ENCODE measurements at places on chromosomes 5 and 9. TPM values are rescaled to one million over a fixed set of nuclear protein-coding genes. Genes with fewer than 3 reads are reported as not detected.

DNA sequence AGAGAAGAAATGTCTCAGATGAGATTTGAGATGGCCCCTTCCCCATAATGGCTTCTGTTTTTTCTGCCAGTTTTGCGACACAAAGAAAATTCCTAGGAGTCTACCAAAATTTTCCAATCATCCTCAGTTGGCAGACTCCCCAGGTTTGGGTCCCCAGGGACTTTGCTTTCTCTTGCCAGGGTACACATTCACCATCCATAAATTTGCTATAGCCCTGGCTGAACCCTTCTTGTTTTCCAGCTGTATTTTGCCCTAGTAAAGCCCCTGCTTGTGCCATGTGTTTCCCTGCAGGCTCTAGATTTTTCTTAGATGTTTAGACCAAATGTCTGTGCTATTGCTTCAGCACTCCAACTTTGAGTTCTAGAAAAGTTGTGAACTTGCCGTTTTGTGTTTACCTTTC is 283.2 kb downstream of the ANXA1 start:
- DNase-seq: no peak

DNA sequence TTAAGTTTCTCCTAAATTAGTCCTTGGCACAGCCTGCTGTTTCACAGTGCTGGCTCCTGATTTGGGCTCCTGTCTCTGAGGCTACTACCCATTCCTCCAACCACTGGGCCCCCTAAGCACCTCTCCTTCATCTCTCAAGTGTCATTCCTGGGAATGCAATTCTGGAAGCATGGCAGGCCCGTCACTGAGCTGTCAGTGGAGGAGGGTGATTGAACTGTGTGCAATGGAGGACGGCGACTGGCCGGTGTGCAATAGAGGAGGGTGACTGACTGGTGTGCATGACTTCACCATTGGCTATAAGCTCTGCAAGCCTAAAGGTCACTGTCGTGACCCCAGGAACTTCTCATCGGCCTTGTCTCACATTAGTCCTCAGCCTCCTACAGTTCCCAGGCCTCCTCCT is 12.4 kb upstream of the IL17B start:
- no peak for DNase-seq

GRCh38 chr9:101324245-101324804 is 60.5 kb downstream of the BAAT start:
- DNase-seq: no peak

DNA sequence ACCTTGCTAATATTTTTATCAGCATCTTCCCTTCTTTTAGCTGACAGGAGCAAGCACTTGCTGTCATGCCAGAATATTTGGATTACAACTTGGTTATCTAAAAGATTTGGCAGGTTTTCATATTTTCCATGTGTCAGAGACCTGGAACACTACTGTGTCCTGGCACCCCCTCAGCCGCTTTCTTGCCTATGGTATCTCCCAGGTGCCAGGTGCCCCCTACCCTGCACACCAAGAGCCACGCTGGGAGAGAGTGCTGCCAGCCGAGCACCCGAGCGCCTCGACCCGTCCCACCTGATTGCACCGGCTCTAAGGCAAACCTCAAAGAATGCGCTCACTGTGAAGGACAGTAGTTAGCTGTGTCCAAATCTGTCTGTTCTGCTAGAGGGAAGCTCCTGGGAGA is 84.8 kb downstream of the GTF3C4 start:
- DNase-seq: no peak

DNA sequence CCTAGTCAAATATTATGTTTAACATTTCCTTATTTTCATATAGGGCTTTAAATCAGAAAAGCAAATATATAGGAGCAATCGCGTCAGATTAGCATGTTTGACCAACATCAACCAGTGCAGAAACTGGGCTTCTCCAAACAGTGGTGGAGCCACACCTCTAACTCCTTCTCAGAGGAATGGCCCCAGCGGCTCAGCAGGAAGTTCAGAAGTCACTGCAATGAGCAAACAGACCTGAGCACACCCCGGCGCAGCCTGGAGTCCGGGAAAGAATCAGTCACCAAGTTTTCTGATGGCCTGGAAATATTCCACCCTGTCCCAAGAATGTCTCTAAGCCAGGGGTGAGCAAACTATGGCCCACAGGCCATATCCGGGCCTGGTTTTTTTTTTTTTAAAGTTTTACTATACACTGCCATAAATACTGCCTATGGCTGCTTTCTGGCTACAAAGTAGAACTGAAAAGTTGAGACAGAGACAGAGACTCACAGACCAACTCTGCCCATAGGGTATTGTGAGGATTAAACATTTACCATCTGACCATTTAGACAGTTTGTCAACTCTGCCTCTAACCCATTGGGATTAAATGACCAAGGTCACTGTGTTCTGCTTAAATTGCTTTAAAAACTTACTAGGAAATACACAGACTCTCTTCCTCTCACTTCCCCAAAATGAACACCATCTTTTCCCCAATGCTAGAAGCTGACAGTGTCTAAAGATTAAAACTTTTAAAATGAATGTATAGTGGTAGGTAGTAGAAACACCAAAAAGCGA is 5.4 kb downstream of the GOLM1 start:
- DNase-seq: no peak

DNA sequence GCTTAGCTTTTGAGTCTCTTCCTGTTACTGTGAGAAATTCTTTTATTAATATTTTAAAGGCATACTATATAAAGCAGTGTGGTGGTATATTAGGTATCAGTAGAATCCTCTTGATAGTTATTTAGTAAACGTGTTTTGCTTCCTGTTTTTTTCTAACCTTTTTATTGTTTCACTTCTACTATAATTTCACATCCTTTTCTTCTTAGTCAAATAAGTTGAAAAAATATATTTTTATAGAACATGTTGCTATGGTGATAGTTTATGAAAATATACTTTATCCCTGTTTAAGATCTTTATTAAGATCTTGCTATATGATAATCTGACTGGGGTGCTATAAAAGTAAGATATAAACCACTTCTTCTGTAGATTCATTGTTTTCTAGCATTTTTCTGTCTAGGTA is 2.1 kb downstream of the POLK start:
- no peak for DNase-seq

GRCh38 chr5:118919016-118919415 is 69.3 kb downstream of the DTWD2 start:
- no peak for DNase-seq

DNA sequence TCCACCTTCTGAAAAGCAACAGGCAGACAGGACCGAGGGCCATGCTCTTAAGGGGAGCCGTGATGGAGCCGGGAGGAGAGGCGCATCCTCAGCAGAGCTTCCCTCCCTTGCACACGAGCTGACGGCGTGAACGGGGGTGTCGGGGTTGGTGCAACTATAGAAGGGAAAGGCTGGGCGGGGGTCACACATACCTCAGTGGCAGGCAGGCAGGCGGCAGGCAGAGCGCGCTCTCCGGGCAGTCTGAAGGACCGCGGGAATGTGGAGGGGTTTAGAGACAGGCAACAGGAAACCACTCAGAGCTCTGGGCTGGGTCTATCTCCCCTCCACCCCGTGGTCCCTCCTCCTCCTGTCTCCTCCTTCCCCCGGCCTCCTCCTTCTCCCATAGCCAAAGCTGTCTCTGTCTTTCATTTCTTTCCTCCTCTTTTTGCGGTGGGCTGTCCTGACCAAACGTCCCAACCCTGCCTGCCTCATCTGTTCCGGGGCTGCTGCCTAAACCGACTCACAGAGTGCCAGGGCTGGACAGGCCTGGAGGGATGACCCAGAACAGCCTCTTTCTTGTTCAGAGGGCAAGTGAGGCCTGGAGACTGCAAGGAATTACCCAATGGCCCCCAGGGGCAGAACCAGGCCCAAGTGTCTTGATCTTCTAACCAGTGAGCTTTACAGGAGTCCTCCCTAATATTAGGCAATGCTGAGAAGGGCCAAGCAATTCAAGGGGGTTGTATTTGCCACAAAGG is at the start of gene SPARC:
Gene SPARC, minus strand, starts transcription at position 242 of the 734 bp plus-strand sequence. CDS start 10,727 bp downstream, outside the sequence.
- DNase-seq: peak; percentile 88

- DNase-seq: no peak
Measured at GRCh38 chr5:56610093-56610698, 205.2 kb upstream of the MAP3K1 start.

- no peak for DNase-seq
Measured at GRCh38 chr5:10469253-10470050, 27.8 kb downstream of the ROPN1L start.

DNA sequence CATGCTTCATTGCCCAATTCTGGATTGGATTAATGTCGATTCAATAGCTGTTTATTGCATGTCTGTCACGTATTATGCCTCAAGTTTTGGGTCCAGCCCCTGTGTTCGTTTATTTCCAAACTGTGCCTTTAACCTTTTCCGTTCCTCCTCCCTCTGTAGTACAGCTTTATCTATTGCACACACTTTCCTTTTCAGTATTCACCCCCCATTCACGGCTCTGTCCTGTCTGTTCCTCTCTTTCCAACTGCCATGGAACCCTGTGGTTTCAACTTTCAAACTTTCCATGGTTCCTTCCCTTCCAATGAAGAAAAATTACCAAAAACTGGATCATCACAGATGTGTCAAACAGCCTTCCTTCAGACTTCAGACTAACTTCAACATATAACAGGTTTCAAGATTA is 17.1 kb downstream of the SMARCA2 start:
- no peak for DNase-seq

- DNase-seq: no peak
Measured at GRCh38 chr9:131309530-131310276, 20.2 kb downstream of the PLPP7 start.

DNA sequence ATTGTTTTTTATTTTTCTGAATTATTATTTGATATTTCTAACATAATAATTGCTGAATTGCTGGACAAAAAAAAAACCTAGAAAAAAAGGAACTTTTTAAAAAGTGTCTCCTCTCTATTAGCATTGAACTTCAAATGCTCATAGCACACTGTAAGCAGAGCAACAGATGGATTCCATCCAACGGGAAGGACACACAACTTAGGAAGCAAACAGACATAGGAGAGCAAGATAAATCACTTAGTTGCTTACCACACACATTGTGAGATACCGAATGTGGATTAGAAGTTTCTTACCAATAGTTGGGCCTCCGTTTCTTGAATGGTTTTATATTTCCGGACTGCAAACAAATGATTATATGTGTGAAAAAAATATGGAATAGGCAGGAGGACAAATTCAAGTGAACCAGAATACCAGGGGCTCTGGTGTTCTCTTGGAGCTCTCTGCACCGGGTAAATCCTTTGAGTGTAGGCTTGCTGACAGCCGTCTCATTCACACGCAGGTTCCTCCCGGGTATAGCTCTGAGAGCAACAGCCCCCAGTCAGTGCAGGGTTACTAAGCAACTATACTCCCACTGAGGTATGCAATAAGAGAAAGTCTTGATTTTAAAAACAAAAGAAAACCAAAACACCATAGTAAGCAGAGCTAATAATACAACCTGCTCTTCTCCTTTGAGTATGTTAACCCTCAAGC is 217.6 kb downstream of the TMEM167A start:
- DNase-seq: no peak

- no peak for DNase-seq
Measured at GRCh38 chr9:89606624-89607311, 2.0 kb downstream of the GADD45G start.

- no peak for DNase-seq
Measured at GRCh38 chr5:58458141-58458742, 1.6 kb downstream of the PLK2 start.

DNA sequence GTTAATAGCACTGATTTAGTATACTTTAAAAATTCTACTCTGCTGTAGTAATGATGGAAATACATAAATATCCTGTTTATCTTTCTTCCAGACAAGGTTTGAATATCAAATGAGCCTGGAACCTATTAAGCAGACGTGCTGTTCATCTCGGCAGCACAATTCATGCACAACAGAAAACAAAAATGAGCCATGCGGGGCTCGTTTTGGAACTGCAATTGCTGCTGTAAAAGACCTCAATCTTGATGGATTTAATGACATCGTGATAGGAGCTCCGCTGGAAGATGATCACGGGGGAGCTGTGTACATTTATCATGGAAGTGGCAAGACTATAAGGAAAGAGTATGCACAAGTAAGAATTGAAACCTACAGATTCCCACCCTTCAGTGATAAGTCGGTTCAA is 79.1 kb upstream of the ITGA2 start:
- no peak for DNase-seq

DNA sequence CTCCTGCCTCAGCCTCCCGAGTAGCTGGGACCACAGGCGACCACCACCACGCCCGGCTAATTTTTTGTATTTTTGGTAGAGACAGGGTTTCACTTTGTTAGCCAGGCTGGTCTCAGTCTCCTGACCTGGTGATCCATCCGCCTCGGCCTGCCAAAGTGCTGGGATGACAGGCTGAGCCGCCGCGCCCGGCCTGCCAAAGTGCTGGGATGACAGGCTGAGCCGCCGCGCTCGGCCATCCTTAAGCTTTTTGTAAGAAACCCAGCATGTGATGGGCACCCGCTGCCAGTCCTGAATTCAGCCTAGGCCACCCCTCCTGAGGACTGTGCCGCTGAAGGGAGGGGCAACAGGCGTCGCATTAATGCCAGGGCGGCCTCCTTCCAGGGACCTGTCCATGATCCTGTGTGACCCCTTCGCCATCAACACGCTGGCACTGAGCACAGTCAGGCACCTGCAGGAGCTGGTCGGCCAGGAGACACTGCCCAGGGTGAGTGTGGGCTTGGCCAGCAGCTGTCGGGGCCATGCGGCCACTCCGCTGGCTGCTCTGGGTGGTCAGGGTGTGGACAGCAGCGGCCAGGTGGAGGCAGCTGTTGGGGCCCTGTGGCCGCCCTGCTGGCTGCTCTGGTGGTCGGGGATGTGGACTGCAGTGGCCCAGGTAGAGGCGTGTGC is 10.5 kb downstream of the NELFB start:
- no peak for DNase-seq

GRCh38 chr5:59732301-59732700 is 161.2 kb downstream of the PDE4D start:
- peak; percentile 87 for DNase-seq

DNA sequence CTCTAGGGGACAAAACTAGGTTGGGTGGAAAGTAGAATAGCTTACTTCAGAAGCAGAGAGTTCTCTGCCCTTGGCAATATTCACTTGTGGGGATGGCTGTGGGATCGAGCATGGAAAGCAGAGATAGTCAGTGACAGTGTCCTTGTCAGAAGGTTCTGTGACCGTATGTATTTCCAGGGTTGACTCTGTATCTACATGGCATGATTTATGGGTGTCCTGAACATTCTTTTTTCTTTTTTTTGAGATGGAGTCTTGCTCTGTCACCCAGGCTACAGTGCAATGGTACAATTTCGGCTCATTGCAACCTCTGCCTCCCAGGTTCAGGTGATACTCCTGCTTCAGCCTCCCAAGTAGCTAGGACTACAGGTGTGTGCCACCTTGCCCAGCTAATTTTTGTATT is 77.4 kb upstream of the LHFPL2 start:
- DNase-seq: no peak

Gene PIP5KL1
- not detected for total RNA-seq

Gene SLC6A7
- not detected for total RNA-seq

Gene SLC36A3
- not detected for total RNA-seq

Gene PRR16
- total RNA-seq: 1.5 TPM

Gene CDX1
- not detected for total RNA-seq

Gene MAT2B
- 43.2 TPM for total RNA-seq

Gene FAM153A
- not detected for total RNA-seq

Gene TTC16
- 0.11 TPM for total RNA-seq

Gene PDZD2
- total RNA-seq: 0.11 TPM

Gene IL31RA
- not detected for total RNA-seq

Gene WWC1
- total RNA-seq: 13.2 TPM

Gene BSPRY
- not detected for total RNA-seq

Gene OR1J2
- not detected for total RNA-seq

Gene SLC9A3
- 2.9 TPM for total RNA-seq

Gene PDE6A
- total RNA-seq: 0.08 TPM

Measured in SK-MEL-5 (cell line).